SK-N-SH (cell line): ENCODE measurements at places on chromosomes 4 and X. TPM values are rescaled to one million over a fixed set of nuclear protein-coding genes. Genes with fewer than 3 reads are reported as not detected.

DNA sequence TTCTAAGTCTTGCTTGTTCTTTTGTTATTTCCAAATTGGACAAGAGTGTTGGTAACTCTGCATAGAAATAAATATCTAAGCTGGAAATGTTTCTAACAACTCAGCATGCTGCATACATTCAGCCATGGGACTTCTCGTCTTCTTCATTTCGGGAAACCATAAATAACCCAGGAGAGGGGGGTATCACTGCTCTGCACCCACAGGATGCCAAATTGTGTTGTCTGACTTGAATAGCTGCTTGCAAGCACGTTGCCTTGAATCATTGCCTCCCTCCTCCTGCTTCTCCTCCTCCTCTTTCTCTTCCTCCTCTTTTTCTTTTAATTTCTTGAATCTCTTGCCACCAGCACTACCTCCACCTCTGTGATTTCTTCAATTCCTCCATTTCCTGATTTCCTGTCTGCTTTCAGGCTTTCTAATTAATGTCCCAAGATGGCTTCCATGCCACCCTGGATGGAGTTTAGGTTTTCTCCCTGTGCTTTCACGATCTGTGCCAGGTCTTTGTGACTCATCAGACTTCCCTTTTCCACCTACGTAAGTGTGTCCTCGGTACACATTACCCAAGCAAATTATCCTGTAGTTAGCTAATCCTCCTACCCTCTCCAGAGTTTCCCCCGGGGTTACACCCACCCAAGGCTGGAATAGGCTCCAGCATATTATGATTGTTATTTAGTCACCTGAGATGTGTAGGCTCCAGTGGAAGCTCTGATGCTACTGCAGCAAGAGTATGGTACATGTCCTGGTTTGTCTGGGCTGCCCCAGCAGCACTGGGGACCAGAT is 122.6 kb upstream of the VCX3B start:
- DNase-seq = no peak

Gene SMR3B
- not detected in 2 replicates for polyA plus RNA-seq

DNA sequence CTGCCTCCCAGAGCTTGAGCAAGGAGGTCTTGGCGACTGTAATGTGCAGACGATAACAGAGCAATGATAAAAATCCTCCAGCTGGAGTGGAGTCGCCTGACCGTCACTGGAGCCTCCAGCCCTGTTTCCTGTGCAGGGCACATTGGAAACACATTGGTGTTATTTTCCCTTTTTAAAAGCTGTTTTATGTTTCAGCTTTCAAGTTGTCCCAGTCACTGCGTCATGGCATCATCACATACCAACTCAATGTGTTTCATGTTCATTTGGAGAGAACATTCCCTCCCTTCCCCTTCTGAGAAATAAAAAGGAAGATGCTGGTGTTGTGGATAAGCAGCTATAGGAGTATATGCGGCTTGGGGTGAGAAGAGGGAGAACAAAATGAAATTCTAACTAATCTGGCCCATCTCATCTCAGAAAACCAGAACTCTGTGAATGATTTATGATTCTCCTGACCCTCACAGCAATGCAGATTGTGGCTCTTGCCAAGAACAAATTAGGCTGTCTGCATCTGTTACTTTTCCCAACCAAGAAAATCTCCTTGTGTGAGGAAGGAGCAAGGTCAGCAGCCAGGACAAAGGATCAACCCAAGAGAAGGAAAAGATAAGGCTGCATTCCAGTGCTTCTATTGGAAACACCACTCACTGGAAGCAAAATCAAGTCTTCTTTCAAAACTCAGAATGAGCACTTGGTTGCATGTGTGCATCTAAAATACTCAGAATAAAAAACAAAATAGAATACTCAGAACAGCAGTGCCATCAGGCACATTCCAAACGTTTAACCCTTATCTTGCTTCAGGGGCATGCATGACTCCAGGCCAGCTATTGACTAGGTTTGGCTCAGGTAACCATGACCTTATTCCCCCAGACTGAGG is 134.4 kb downstream of the RASL11B start:
- DNase-seq = peak; percentile 71

DNA sequence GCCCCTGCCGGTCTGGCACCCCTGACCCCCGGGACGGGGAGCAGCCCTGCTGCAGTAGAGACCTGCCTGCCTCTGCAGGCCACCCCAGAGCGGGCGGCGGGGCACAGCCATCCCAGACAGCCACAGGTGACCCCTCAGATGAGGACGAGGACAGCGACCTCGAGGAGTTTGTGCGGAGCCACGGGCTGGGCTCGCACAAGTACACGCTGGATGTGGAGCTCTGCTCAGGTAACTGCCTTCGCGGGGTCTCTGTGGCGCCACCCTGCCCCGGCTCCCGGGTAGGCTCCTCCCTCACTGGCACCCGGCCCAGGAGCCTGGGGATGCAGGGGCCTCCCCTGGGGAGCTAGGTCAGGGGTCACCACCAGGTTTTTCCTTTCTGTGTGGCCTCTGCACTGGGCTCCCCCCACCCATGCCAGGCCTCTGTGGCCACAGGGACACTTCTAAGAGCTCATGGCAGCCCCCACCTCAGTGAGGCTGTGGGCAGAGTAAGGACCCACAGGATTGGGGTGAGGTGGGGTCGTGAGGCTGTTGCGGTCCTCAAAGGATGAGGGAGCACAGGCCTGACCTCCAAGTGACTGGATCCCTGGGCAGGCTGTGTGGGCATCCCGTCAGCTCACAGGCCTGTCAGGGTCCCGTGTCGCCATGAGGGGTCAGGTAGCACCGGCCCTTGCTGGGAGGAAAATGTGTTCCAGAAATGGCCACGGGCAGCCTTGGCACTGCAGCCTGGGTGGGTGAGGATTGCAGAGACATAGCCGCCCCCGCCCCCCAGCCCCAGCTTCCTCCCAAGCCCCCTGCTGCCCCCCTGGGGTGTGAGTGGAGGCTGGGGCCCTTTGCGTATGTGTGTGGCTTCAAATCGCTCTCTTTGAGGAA is 6.4 kb downstream of the UVSSA start:
- no peak for DNase-seq

DNA sequence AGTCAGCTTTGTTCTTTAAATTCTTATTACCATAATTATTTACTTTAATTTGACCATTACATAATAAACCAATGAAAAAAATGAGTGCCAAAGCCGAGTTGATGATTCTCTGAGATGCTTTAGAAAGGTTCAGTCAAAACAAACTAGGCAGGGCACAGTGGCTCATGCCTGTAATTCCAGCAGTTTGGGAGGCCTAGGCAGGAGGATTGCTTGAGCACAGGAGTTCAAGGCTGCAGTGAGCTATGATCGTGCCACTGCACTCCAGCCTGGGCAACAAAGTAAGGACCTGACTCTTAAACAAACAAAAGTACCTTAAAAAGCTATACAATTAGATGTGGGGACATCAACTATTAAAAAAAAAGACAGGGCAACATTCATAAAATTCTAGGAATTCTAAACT is 75.0 kb downstream of the AFAP1 start:
- DNase-seq = no peak

- peak; percentile 27 for DNase-seq
Measured at GRCh38 chr4:1245481-1246051, 3.4 kb downstream of the CTBP1 start.

DNA sequence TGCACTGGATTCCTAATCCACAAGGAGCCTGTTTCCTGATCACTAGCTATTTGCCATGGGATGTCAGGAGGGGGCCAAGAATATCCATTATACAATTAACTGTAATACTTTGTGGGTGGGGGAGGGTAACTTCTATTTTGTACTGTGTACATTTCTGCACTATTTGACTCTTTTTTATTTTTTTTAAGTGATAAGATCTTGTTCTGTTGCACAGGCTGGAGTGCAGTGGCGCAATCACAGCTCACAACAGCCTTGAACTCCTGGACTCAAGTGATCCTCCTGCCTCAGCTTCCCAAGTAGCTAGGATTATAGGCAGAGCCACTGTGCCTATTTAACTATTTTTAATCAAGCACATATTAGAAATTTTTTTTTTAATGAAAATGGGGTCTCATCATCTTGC is 134.1 kb downstream of the ELOVL6 start:
- no peak for DNase-seq

DNA sequence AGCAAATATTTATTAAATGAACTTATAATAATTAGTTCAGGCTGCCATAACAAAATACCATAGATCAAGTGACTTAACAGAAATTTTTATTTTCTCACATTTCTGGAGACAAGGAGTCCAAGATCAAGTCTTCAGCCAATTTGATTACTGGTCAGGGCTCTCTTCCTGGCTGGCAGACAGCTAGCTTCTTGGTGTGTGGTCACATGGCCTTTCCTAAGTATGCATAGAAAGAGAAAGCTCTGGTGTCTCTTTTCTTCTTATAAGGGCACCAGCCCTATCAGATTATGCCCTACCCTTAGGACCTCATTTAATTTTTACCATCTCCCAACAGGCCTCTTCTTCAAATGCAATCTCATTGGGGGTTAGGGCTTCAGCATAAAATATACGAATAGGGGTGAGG is 438.5 kb upstream of the INTU start:
- DNase-seq = no peak

- DNase-seq = no peak
Measured at GRCh38 chr4:123615901-123616300, 219.3 kb downstream of the SPRY1 start.

Gene IKBKG
- polyA plus RNA-seq = 32.5 and 36.4 TPM in 2 replicates

Gene PAGE2
- polyA plus RNA-seq = 4.2 and 4.7 TPM in 2 replicates

Gene MAGEA6
- polyA plus RNA-seq = 63.1 and 78.8 TPM in 2 replicates
